Fibroblast of skin of abdomen (primary cell): ENCODE measurements at places on chromosomes 13 and 19.
A peak's percentile ranks its signal among the peaks of the same experiment; 100 is the strongest.

DNA sequence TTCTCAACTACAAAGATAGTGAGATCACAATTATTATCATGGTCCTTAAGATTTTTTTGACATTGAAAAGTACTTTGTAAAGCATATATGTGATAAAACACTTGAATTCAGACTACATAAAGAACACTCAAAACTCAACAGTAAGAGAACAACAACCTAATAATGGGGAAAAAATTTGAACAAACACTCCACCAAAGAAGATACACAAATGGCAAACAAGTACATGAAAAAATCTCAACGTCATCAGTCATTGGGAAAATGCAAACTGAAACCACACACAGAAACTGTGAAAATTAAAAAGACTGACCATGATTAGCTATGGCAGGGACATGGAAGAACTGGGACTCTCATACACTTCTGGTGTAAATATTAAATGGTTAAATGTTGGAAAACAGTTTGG, 70.9 kb downstream of the SPRYD7 start:
- DNase-seq, result no peak

DNA sequence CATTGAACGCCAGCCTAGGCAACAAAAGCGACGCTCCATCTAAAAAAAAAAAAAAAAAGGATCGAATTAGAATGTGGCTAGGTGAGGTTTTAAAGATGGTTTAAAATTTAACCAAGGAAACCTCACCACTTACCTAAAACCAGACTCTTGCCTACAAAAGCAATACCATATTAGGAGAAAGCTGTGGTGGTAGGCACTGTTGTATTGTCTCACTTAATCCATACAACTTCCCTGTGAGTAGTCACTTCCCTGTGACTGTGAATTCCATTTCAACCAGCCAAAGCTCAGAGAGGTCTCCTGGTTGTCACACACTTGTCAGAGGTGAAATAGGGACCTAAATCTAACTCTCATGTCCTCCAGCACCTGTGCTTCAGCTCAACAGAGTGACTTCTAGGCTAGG, 15.4 kb downstream of the SHISA2 start:
- no peak for DNase-seq

- DNase-seq, result no peak
Measured at GRCh38 chr19:16266586-16266942, 58.1 kb upstream of the KLF2 start.

GRCh38 chr13:86918682-86919081, 752.5 kb upstream of the SLITRK5 start:
- DNase-seq, result no peak

GRCh38 chr19:18119717-18120105, 22.1 kb downstream of the MAST3 start:
- DNase-seq, result no peak

DNA sequence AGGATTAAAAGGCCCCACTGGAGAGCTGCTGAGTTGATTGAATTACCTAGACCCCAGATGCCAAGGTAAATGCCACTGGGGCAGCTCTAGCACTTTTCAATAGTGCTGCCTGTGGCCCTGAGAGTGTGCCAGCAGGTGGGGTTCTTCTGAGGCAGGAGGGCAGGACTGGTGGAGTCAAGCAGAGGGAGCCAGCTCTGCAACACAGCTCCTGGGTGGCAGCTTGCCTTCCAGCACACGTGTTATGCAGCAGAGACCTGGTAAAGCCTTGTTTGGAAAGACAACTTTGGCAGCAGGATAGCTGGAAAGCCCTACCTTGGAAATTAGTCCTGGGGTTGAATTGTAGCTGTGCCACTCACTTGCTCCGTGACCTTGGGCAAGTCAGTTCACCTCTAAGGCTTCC, 306.6 kb downstream of the ATP8A2 start:
- DNase-seq, result no peak

GRCh38 chr19:35528218-35529038, at the start of gene SBSN:
Gene SBSN (minus strand): TSS chr19:35528311. CDS start chr19:35528281, 30 bp downstream.
- peak; percentile 61 for DNase-seq

DNA sequence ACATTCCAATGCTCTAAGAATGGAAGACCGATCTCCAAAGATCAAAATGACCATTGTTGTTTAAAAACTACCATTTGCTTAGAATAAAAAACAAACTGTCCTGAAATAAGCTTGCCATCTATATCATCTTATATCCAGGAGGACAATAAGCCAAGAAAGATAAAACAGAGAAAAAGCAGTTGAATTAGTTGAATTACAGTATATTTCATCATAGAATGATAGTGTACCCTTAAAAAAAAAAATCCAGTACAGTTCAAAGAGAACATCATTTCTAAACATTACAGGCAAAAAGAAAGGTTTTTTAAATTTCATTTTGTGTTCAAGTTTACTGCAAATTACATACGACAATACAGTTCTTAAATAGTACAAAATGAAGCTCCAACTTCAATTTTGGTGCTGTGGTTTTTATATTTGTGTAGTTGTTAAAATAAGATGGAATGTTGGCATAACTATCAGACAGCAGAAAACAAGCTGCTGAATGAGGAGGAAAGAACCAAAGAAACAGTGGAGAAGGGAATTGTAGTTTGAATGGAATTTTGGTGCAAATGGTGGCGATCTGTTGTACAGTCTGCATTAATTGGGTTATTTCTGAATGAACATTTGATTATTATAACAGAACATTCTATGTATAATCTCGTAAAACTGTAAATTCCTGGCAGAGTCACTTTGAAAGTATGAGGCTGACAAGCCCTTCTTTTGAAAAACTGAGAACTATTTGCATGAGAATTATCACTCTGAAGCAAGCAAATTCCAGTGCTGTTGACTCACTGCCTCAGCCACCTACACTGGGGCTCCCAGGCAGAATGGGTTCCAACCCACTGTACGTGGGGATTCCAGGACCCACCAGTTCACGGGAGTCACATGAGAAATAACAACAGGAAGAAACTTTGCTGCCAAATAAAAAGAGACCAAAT, 37.7 kb downstream of the LHFPL6 start:
- peak; percentile 95 for DNase-seq

- DNase-seq, result peak; percentile 18
Measured at GRCh38 chr19:50695251-50696093, 24.1 kb downstream of the SHANK1 start.

DNA sequence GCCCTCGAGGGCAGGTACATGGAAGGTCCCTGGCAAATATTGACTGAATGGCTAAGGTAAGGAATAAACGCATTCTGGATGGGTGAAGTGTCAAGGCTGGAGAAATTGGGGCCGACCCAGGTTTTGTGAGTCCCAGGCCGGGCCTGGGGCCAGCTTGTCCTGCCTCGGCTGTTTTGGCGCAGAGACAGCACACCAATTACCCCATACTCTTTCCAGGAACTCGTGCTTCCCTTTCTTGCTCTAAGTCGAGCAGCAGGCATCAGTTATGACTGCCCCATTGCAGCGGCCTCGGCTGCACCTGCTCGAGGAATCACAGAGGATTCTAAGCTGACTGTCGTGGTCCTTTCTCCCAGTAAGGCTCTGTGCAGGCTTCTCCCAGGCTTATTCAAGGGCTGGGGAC, 67.1 kb downstream of the ZNF536 start:
- no peak for DNase-seq

DNA sequence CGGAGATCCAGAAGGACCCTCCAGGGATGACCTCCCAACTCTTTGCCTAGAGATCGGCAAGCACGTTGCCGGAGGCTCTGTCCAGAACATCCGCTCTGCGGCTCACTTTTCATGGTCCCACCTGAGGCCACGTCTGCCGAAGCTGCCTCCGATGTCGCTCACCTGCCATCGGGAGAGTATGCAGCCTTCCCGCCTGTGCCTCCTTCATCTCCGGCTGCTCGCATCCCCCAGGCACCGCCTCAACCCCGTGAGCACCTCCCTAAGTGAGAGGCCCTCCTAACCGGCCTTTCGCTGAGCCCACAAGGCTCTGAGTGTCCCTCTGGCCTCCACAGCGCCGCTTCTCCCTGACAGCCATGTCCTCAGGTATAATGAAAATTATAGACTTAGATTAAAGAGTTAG, 275.1 kb downstream of the EFNB2 start:
- no peak for DNase-seq

DNA sequence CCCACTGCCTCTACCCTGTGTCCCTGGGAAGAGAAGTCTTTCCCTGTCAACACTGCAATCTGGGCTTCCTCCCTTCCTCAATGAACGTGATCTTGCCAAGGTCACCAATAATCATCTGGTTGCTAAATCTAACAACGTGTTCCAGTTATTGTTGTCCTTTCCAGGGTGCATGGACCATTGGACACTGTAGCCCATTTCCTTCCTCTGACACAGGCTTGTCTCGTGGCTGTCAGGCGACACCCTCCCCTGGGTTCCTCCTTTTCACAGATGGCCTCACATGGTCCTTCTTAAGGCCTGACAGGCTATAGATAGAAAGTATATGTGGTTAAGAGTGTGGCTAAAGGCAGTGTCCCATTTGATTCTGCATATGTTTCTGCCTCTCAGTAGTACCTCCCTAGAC, 67.7 kb upstream of the STARD13 start:
- no peak for DNase-seq

GRCh38 chr13:110942248-110942981, 27.5 kb upstream of the ANKRD10 start:
- DNase-seq, result no peak

- no peak for DNase-seq
Measured at GRCh38 chr13:100490692-100491091, 97.9 kb downstream of the GGACT start.

GRCh38 chr13:44230071-44230470, 143.6 kb upstream of the SERP2 start:
- DNase-seq, result no peak

DNA sequence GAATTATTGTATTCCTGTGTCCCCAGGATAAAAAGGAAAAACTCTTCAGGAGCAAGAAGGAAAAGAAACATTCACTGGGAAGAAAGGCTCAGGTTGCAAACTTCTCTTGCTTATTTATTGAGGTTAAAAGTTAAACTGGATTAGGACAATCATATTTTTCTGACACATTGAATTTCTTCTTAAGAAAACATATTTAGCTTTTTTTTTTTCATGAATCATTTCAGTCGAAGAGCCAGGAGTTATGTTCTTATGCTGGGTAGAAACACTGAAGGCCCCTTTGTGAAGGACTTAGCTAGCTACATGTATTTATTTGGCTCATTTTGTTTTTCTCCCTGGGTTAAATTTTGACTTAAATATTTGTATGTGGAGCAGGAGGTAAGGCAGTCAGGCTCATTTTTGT, 434.0 kb downstream of the KLF5 start:
- no peak for DNase-seq

DNA sequence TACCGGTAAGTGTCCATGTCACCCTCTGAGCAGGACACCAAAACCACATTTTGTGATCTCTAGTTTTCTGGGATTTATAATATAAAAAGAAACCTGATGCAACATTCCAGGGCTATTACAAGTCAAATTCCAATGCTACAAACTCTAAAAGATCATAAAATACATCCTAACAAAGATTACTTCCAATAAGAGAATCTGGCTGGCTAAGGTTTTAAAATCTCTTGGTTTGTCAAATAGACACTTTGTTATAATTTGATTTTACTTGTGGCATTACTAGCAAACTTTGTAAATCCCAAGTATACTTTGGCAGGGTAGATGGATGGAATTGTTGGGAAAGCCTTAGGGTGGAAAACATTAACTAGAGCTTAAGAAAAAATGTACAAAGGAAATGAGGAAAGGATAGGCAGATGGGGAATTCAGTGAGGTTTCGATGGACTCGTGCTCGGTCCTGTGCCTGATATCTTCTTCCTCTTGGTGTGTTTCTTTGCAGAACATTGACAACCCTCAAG, 74.0 kb upstream of the POMP start:
- DNase-seq, result peak; percentile 79

GRCh38 chr19:4456843-4457653, 546 bp downstream of the UBXN6 start:
- peak; percentile 74 for DNase-seq

DNA sequence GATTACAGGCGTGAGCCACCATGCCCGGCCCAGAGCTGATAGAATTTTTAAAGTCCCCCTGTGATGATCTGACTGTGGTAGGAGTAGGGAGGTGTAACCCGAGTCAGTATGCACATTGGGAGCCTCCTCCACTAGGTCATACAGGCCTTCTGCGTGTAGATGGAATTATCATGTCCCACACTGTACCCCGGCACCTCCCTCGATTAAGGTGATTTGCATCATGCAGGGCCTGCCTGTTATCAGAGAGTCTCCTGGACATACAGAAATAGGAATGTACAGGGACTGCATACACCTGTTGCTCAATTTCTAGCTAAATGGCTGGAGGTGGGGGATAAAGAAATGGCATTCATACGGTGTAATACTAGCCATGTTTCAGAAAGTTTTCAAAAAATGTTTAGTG, 922 bp upstream of the ERVK3-1 start:
- no peak for DNase-seq

DNA sequence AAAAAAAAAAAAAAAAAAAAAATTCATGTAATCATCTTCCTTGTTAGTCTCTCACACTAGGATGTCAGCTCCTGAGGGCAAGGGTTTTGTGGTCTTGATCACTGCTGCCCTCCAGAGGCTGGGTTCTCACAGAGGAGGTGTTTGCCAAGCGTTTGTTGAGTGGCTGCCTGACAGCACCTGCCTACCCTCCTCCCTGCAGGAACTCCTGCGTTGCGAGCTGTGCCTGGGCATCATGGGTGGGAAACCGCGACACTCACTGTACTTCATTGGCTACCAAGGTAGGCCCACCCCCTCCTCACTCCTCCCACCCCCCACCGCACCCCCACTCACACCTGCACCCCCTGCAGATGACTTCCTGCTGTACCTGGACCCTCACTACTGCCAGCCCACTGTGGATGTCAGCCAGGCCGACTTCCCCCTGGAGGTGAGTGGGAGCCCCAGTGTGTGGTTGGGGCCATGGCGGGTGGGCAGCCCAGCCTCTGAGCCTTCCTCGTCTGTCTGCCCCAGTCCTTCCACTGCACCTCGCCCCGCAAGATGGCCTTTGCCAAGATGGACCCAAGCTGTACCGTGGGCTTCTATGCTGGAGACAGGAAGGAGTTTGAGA, 8.1 kb downstream of the ATG4D start:
- no peak for DNase-seq

GRCh38 chr19:15038294-15038693, 11.0 kb upstream of the CASP14 start:
- DNase-seq, result no peak

- no peak for DNase-seq
Measured at GRCh38 chr19:5617080-5617479, 5.5 kb downstream of the SAFB2 start.

DNA sequence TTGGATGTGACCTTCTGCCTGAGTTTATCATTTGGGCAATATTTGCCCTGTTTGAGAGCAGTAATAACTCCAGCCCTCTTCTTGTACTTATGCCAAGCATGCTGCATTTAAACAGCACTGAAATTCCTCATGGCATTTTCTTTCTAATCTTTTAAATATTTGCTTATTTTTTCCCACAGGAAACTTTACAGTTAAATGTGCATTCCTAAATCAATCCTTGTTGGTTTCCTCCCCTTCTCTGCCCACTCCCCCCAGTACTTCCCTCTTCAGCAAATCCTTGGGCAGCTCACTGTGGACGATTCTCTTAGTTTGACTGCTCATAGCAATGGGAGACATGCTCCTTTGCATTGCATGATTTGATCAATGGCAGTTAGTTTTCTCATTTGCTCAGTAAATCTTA, 68.7 kb downstream of the RAP2A start:
- DNase-seq, result no peak

- DNase-seq, result peak; percentile 20
Measured at GRCh38 chr13:102710261-102710679, 15.4 kb upstream of the METTL21C start.
